Activated CD4-positive, alpha-beta T cell treated with anti-CD3 and anti-CD28 coated beads for 4 hours (primary cell): ENCODE measurements at places on chromosomes 7 and 10.
A peak's percentile ranks its signal among the peaks of the same experiment; 100 is the strongest.

DNA sequence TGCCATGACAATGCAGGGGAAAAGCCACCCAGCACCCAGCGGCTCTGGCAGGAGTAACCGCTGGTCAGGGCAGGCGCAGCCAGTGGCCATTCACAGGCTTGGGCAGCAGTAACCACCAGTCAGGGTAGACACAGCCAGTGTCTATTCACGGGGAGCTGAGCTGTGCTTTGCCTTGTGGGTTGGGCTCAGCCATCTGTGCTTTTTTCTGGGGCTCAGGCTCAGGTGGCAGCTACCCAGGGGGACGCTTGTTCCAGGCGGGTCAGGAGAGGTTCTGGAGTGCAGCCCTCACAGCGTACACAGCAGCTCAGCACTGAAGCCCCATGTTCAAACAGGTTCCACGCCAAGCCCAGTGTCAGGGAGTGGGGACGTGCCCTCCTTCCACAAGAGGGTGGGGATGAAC, 28.5 kb downstream of the FOXL3 start:
- no peak for DNase-seq

DNA sequence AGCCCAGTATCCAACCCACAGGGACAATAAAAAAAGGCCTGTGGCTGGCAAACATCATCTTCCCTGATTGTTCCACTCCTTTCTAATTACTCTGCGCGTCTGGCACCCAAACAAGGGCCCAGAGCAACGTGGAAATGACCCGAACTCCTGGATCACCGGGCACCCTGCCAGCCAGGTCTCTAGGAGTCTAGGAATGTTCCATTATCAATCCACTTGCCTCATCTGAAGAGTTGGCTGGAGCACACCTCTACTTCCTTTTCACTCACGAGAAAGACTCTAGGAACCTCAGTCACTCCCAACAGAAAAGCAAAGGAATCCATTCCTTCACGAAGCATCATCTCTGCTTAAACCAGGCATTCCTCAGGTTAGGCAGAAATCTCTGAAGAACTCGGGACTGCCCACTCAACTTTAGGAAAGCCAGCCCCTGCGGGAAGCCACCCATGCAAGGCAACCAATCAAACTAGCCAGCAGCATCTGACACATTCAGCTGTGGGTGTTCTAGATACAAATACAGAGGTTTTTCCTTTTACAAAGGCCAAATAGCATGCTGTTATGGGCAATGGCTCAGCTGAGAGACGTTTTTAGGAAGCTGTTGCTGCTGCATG, 37.7 kb downstream of the ATXN7L1 start:
- no peak for DNase-seq

DNA sequence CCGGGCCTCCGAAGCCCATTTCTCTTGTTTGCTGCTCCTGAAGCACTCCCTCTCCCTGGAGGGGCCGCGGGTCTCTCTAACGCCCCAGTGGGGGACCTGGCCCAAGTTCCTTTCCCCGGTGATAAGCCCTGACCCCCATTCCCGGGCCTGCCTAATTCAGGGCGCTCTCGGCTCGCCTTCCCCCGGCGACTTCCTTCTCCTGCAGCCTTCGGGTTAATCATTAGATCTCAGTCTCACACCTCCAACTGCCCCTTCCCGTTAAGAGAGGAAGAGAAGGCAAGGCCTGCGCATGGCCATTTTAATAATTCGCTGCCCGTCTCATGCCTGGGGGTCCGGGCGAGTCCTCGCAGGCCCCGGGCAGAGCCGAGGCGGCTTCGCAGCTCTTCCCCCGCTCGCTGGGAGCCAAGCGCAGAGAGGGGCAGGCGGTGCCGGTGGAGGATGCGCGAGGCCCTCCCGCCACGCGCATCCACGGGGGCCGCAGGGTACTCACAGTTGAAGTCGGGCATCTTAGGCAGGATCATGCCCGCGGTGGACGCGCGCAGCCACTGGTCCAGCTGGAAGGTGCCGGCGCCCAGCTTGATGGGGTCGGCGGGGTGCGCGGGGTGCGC, 1.2 kb downstream of the MNX1 start:
- DNase-seq: no peak

GRCh38 chr10:130689743-130690626, 553.8 kb downstream of the GLRX3 start:
- no peak for DNase-seq

- DNase-seq: no peak
Observed at GRCh38 chr10:1643908-1644179, 93.5 kb downstream of the ADARB2 start.

DNA sequence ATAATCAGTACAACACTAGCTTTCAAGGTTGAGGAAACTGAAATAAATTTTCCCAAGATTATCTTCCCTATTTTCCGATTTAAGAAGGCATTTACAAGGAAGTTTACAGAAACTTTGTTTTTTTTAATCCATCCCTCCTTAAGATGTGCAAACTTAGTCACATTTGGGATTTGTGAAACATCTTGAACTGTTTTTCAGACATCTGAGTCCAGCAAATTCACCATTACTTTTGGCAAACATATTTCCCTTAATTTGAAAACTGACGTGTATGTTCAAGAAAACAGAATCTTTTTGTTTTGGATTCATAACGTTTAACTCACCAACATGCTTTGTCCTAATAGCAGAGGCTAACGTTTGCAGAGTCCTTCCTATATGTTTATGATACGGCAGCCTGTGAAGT, 19.5 kb downstream of the GLI3 start:
- DNase-seq: no peak

DNA sequence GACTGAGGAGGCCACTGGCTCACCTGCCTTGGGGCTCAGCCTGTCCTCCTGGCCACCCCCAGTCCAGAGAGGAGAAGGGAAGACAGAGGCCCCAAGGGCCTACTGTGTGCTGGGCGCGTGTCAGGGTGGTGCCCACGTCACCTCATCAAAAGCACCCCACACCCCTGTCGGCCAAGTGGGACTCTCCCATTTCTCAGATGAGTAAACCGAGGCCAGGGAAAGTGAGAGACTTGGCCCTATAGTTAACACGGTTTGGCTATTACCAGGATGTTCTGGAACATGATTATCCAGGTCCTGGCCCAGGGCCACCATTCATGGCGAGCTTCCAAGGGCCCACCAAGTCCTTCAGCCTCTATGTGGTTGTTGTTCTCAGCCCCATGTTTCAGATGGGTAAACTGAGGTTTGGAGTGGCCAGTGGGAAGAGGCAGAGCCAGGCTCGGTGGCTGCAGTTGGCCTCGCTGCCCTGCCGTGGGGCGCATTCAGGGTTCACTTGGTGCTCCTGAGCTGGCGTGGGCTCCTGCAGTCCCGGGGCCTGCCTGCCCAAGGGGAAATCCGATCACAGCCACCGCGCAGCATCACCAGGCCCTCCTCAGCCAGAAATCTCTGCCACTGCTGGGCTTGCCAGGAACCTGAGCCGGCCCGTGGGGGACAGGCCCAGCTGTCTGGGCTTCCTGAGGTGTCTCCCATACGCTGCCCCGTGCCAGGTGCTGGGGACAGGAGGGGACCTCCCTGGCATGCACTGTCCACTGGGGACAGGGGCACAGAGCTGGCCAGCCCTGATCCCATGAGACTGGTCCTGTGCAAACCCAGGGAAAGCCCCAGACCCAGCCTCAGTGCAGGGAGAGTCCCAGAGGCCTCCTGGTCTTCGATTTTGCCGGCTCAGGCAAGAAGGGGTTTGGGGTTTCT, 117.7 kb upstream of the TNRC18 start:
- no peak for DNase-seq

- no peak for DNase-seq
Observed at GRCh38 chr10:76883596-76883995, 754.0 kb downstream of the KCNMA1 start.

- DNase-seq: peak; percentile 59
Observed at GRCh38 chr7:5596046-5596895, 172.6 kb upstream of the TNRC18 start.

- DNase-seq: peak; percentile 32
Observed at GRCh38 chr10:15167411-15168290, 842 bp downstream of the NMT2 start.

DNA sequence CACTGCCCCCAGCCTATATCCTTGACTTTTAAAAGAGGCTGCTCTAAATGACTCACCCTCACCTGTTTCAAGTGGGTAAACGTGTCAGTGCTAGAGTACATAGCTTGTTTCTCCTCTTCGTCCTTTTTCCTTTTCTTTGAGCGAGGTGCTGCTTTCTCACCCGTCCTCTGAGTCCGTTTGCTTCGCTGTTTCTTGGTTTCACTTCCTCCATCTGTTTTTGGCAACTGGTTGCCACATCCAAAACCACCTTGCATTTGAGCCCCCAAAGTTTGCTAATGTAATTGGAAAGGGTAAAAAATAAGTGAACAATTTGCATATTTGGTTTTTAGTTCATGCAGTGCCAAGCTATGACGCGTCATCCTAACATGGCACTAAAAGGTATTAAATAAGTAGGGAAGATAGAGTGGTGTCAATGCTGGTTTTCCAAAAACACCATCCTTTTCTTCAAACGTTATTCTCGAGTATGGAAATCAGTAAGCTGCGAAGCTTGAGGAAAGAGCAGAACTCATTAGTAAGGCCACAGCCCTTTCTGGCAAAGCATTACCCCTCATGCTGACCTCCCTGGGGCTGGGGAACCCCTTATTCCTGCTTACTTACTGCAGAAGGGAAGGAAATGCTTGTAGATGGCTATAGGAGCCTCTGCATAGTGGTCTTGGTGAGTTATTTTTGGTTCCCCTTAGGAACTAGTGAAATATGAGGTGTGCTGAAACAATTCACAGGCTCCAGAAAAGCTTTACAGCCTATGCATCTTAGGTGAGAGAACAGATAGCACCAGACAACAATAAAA, 133.5 kb downstream of the GALNT11 start:
- no peak for DNase-seq

GRCh38 chr7:82131215-82131614, 312.4 kb downstream of the CACNA2D1 start:
- DNase-seq: no peak

- no peak for DNase-seq
Observed at GRCh38 chr7:72266771-72267170, 145.4 kb downstream of the CALN1 start.

GRCh38 chr7:31017032-31017675, 35.0 kb upstream of the ADCYAP1R1 start:
- DNase-seq: no peak

DNA sequence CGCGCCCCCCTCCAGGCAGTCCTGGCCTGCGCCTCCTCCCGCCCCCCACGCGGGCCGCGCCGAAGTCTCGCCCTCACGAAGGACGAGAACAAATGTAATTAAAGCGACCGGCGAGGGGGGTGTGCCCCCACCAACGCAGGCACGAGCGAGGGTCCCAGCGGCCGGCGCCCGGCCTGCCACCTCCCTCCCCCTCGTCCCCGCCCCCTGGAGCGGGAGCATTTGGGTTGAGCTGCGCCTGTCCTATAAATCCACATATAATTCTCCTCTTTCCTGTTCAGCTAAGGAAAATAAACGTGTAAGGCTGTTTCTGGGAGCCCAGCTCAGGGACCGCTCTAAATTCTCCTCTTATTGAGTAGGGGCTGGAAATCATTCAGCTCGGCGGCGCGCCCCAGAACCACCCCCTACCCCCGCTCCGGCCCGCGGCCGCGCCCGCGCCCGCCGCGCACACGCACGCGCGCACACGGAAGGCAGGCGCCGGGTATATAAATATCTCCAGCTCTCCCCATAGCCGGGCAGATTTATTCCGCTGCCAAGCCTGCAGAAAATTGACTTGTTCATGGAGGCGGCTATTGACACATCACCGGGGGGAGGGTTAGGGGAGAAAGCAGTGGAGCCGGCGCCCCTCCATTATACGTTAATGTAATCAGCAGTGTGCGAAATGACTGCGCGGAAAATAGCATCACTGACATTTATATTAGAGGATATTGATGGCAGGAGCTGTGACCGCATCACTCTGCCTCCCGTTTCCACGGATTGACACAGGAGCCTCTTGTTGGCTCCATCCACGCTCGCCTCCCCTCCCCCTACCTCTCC, 61.6 kb upstream of the BTRC start:
- DNase-seq: no peak

DNA sequence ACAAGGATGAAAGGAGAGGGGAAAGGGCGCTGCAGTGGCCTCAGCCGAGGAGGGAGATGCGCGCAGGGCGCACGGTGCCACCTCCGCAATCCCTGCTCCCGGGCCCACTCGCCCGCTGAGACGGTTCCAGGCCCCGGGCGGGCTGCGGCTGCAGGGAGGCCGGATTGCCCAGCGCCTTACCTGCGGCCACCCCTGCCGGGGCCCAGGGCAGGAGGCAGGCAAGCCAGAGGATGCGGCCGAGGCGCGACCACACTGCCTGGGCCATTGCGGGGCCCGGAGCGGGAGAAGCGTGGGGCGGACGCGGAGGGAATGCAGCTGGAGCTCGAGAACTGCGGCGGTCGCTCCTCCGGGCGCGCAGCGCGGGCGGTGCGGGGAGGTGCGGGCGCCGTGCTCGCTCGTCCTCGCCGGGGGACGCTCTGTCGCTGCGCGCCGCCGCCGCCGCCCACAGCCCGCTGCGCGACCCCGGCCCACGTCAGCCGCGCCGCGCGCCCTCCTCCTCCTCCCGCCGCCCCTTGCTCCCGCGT, at the start of gene TMEM130:
TMEM130 (minus strand) TSS at position 418 of the 524 bp plus-strand sequence; CDS start at position 265, 153 bp downstream.
- no peak for DNase-seq

- DNase-seq: no peak
Observed at GRCh38 chr10:69004821-69005220, 16.2 kb downstream of the KIFBP start.

DNA sequence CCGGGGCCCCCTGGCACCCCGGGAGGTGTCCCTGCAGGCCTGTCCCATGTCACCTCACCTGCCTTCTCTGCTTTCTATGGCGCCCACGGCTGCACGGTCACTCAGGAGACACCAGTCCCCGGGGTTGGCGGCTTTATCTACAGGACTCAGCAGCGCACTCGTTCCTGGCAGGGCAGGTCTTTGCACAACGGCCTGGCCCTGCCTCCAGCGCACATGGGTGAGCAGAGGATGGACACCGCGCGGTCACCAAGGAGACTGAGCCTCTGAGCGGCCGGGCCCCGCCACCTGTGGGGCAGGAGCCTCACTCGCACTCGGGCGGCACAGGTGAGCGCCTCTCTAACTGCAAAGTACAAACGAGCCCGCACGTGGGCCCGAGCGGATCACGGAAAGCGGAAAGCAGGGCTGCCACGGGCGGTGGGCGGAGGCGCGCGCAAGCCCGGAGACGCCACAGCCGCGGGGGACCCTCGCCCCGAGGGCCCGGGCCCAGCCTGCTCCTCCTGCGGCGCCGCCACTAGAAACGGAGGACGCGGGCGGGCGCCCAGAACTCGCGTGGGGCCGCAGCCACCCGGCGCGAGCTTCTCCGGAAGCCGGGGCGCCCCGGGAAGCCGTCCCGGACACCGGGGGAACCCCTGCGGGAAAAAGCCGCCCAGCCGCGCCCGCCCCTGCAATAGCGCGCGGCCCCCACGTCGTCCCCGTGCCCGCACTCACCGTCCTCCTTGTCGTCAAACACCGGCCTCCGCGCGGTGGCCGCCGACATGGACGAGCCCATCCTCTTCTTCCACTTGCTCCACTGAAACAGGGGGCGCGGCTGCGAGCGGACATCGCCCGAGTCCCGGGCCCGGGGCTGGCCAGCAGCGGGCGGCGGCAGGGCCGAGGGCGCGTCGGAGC, 642 bp downstream of the STK32C start:
- DNase-seq: peak; percentile 47

- no peak for DNase-seq
Observed at GRCh38 chr10:45058580-45058979, 57.9 kb downstream of the ZNF22 start.

- DNase-seq: no peak
Observed at GRCh38 chr10:132103116-132103910, 37.6 kb downstream of the JAKMIP3 start.

- DNase-seq: no peak
Observed at GRCh38 chr7:90407484-90407821, 4.2 kb downstream of the CLDN12 start.

- no peak for DNase-seq
Observed at GRCh38 chr7:69739931-69740431, 141.7 kb downstream of the AUTS2 start.

- DNase-seq: peak; percentile 54
Observed at GRCh38 chr10:74213571-74214162, 62.6 kb downstream of the ADK start.

GRCh38 chr7:86991093-86991769, 68.2 kb downstream of the ELAPOR2 start:
- DNase-seq: no peak
